ENCODE measurements at places on chromosomes 4 and X. TPM values are rescaled to one million over a fixed set of nuclear protein-coding genes. Genes with fewer than 3 reads are reported as not detected.

TRMT10A gene
- 13.5 TPM for total RNA-seq

QRFPR gene
- 0.63 TPM for total RNA-seq

DNA sequence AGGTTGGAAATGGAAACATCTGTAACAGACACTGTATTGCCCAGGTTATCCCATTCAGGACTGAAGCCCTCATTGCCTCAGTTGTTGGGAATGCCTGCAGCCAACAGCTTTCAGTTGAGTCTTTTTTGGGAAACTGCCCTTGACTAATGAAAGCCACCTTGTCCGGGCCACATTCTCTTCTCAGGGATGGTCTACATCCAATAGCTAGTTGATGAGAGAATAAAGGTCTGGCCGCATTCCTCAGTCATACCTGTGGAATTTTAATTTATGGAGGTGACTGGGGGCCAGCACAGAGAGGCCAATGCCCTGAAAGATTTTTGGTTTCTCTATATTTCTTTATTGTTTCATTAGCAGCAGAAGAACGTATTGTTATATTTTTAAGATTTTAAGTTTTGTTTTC, 147.6 kb upstream of the MSX1 start:
- ATAC-seq = no peak

GRCh38 chrX:71604796-71605568, 13.3 kb downstream of the CXCR3 start:
- no peak for ATAC-seq

UCHL1 gene
- total RNA-seq = 38.5 TPM

UGT2B11 gene
- not detected for total RNA-seq

PCDH18 gene
- total RNA-seq = 50.3 TPM

GRCh38 chr4:169791527-169792156, 33.9 kb upstream of the HPF1 start:
- peak; percentile 91 for ATAC-seq

CHRDL1 gene
- not detected for total RNA-seq

GRCh38 chr4:98638661-98639060, 19.8 kb downstream of the TSPAN5 start:
- ATAC-seq = peak; percentile 36

- no peak for ATAC-seq
These were observed 500.1 kb upstream of the FAM47C start for GRCh38 chrX:36508042-36508441.

- ATAC-seq = peak; percentile 8
These were observed 549 bp downstream of the CPEB2 start for GRCh38 chr4:15002659-15003400.

UBE2K gene
- 33.6 TPM for total RNA-seq

GRCh38 chrX:150182161-150182560, 181.0 kb upstream of the MAMLD1 start:
- no peak for ATAC-seq

DNA sequence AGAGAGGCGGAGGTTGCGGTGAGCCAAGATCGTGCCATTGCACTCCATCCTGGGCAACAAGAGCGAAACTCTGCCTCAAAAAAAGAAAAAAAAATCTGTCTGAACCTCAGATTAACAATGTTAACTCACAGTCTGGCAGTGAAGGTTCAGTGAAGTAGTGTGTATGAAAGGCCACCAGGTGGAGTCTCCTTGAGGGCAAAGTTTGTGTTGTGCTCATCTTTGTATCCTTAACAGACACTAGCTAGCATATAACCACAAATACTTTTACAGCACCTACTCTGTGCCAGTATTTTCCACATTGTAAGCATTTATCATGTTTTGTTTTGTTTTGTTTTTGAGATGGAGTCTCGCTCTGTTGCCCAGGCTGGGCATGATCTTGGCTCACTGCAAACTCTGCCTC, 46.0 kb upstream of the MGST2 start:
- no peak for ATAC-seq

KCNE5 gene
- not detected for total RNA-seq

- ATAC-seq = no peak
These were observed 162.1 kb downstream of the SMIM20 start for GRCh38 chr4:26076000-26076587.

DNA sequence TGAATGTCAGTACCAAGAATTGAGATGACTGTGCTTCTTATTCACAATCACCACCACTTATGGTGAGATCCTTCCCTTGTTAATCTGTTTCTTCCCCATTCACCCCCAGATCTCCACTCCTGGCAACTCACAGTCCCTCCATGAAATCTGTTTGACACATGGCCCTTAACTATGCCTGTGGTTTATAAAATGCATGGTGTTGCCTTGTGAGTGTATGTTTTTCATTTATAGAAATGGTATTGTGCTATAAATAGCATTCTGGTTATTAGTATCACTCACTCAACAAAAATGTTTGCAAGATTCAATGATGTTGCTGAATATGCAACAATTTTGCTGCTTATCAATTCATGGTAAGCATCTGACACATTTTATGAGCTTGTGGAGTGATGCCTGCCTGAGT, 131.0 kb downstream of the PRKX start:
- ATAC-seq = no peak

DNA sequence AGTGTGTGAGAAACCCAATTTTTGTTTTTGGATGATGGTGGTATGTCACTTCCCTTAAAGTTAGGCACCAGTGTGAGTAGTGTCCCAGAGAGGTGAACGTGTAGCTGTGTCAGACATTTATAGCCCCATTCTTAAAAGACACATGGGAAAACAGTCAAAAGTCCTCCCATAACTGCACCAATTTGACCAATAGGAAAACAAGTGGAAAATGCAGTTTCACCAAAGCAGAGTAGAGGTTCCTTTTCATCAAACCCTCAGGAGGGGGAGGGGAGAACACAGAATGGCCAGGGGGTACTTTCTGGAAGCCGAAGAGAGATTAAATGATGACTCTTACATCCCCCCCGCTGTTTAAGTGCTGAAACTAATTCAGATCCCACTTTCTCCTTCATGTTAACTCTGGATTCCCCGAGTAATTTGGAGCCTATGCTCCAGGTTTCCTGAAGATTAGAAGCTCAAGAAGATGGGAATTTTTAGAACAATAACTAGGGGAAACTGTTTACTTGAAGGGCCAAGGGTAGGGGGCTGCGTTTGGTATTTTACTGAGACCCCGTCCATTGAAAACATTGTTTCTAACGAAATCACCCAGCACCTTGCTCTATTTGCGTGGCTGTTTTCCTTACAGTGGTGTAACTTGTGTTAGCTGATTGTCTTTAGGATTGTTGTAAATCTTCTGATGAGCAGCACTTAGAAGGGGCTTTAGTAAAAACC, 2.1 kb upstream of the LEF1 start:
- ATAC-seq = no peak

DNA sequence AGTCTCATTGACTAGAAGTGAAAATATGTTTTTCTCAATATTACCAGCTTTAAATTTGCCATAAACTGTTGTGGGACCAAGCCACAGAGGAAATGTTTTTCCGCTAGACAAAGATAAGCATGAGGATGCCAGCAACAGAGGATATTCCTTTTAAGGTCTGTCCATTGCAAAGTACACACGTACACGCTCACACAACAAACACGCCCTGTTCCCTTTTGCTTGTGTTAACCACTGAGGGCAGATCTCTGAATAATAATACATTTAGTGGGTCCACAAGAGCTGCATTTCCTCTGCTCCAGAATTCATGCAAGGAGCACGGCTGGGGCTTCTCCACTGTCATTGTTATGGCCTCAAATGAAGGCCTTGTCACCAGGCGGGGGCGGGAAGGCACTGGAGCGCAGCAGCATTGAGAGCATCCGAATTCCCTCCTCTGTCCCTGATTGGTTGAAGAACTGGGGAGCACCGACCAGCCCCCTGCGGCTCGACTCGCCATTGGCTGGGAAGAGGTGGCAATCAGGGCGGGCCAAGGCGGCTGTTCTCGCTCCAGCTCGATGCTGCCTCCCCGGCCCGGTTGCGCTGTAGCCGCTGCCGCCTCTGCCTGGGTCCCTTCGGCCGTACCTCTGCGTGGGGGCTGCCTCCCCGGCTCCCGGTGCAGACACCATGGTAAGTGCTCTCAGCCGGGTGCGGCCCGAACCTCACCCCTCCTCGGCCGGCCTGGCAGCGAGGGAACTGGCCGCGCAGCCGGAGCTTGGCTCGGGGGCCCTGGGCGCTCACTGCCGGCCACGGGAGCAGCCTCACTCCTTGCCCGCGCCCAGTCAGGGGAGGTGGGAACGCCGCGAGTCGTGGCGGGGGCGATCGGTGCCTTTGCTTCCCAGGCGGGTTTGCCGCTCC, at the start of gene GUCY1B1:
Gene GUCY1B1 (plus strand): TSS at position 541 of the 891 bp plus-strand sequence. CDS start 120 bp downstream, at position 661.
- peak; percentile 99 for ATAC-seq

DNA sequence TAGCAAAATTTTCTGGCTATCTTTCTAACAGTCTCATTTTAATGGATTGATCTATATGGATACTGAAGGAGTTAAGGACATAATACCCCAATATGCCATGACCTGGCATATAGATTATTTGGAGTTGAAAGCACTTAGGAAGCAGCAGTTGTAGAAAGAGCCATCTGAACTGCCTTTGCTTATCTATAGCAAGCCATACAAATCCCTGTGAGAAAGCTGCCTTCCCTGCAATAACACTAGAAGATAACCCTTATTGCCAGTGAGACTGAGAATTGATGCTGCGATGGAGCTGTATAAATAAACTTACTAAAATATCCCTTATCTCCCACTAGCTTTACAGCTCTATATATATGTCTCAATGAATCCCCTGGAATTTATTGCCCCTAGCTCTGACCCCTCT, 346.3 kb downstream of the TECRL start:
- ATAC-seq = no peak

GRCh38 chr4:59987289-59987688, 1212.8 kb upstream of the ADGRL3 start:
- no peak for ATAC-seq

DNA sequence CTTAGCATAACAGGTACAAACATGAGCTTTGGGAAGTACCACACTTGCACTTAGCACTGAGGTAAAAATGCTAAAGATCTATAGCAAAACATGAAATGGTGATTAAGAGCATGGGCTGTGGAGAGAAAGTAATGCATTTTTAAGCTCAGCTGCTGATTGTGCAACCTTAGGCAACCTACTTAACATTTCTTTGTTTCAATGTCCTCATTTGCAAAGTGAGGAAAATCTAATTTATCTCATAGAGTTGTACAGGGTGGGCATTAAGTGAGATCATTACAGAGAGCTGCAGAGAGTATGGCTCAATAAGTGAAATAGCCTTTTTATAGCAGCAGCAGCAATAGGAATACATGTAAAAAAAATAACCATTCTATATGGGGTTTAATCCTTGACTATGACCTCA, 87.0 kb downstream of the PAK3 start:
- ATAC-seq = no peak

SERTM2 gene
- 4.3 TPM for total RNA-seq

ACE2 gene
- not detected for total RNA-seq

SSX1 gene
- not detected for total RNA-seq

DNA sequence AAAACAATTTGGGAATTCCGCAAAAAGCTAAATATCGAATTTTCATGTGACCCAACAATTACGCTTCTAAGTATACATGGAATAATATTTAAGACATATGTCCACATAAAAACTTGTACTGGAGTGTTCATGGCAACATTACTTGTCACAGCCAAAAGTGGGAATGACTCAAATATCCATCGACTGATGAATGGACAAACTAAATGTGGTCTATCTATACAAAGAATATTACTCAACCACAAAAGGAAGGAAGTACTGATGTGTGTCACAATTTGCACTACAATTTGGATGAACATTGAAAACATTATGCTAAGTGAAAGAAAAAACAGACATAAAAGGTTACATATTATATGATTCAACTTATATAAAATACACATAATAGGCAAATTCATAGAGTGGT, 71.9 kb downstream of the AFF2 start:
- no peak for ATAC-seq

DNA sequence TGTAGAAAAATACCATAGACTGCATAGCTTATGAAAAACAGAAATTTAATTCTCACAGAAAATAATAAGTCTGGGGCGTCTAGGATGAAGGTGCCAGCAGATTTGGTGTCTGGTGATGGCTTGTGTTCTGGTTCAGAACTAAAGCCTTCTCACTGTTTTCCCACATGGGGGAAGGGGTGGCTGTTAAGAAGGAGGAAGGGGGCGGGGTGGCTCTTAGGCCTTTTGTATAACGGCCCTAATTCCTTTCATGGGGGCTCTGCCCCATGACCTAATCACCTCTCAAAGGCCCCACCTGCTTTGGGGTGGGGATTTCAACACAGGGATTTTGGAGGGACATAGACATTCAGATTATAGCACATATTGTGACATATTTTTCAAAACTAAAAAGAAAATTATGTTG, 173.2 kb upstream of the TECRL start:
- no peak for ATAC-seq

- no peak for ATAC-seq
These were observed 11.6 kb downstream of the SORBS2 start for GRCh38 chr4:185800266-185800945.

DNA sequence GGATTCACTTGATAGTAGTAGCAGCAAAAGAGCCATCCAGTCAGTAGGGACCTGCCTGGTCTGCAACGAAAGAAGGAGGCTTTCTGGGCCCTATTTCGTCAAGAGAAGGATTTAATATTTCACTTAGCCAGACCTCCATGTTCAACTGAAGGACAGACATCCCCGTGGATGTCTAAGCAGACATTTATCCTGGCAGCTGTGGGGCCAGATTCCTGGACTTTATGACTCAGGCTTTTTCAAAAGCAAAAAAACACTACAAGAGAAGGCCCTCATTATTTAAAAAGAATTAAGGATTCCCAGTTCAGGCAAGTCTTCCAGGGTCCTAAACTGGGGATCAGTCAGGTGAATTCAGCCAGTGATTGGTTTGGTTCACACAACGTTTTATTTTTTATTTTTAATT, 88.5 kb upstream of the TSPAN5 start:
- ATAC-seq = no peak

GRCh38 chr4:15934259-15934658, 4.3 kb downstream of the FGFBP1 start:
- ATAC-seq = no peak

- ATAC-seq = no peak
These were observed 358.4 kb downstream of the NLGN4X start for GRCh38 chrX:5870238-5870637.

- no peak for ATAC-seq
These were observed 871.7 kb downstream of the FAM133A start for GRCh38 chrX:94545722-94546121.

CLDN22 gene
- total RNA-seq = 0.54 TPM

Measured in motor neuron (in vitro differentiated cells).